IMR-90 (cell line): ENCODE measurements at places on chromosomes 11 and 22. TPM values are rescaled to one million over a fixed set of nuclear protein-coding genes. Genes with fewer than 3 reads are reported as not detected.

The FAM227A gene
- total RNA-seq = 1.1 and 1.3 TPM in 2 replicates

The FAM181B gene
- total RNA-seq = not detected in 2 replicates

The TOB2 gene
- 16.9 and 17.4 TPM in 2 replicates for total RNA-seq

The SPI1 gene
- not detected in 2 replicates for total RNA-seq

The TEX54 gene
- not detected in 2 replicates for total RNA-seq

The TRIM49 gene
- not detected in 2 replicates for total RNA-seq
